Osteocyte (in vitro differentiated cells): ENCODE measurements at places on chromosomes 12 and 14. TPM values are rescaled to one million over a fixed set of nuclear protein-coding genes. Genes with fewer than 3 reads are reported as not detected.

The LTB4R2 gene
- 12.5 and 14.9 TPM in 2 replicates for total RNA-seq

- H3K27me3 ChIP-seq: no peaks in the 10 kb centered on the region
- no peak overlapping the region for H3K4me3 ChIP-seq
- H3K4me1 ChIP-seq: no peaks in the 10 kb centered on the region
- H3K36me3 ChIP-seq: no peaks in the 10 kb centered on the region
These were observed 50.0 kb upstream of the ATF7IP start for GRCh38 chr12:14315501-14315900.

- no peak for DNase-seq
- peaks cover 16% of the 10 kb centered on the region for H3K4me1 ChIP-seq
- peak overlapping the region; percentile 68 for H3K27ac ChIP-seq
- no peaks in the 10 kb centered on the region for H3K27me3 ChIP-seq
- peaks cover 23% of the 10 kb centered on the region for H3K36me3 ChIP-seq
These were observed 14.4 kb downstream of the NIN start for GRCh38 chr14:50816395-50817047.

- no peaks in the 10 kb centered on the region for H3K4me1 ChIP-seq
- DNase-seq: no peak
- no peak overlapping the region for H3K27ac ChIP-seq
- no peaks in the 10 kb centered on the region for H3K27me3 ChIP-seq
These were observed 89.4 kb downstream of the OTX2 start for GRCh38 chr14:56720703-56721460.

GRCh38 chr12:5912011-5912410 is 33.0 kb downstream of the ANO2 start:
- H3K4me3 ChIP-seq: no peak overlapping the region
- no peak overlapping the region for H3K27ac ChIP-seq
- no peak for DNase-seq
- no peaks in the 10 kb centered on the region for H3K36me3 ChIP-seq
- peaks cover 23% of the 10 kb centered on the region for H3K27me3 ChIP-seq
- no peaks in the 10 kb centered on the region for H3K4me1 ChIP-seq

DNA sequence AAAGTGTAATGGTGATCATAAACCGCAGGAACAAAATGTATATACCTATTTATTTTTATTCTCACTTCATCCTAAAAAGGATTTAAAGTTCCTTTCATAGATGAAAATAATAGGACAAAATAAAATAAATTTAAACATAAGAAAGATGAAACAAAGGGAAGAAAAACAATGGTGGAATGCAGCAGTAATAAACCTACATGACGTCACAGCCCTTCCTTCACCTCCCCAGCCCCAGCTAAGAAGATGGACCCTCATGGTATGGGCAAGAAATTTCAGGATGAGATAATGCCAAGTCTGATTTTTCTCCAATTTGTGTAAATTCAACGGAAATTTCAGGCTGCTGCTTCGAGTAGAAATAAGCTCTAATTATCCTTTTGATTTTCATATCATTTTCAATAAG is 381.0 kb downstream of the LRIG3 start:
- H3K36me3 ChIP-seq: peaks cover 4% of the 10 kb centered on the region
- no peaks in the 10 kb centered on the region for H3K27me3 ChIP-seq
- no peak overlapping the region for H3K4me3 ChIP-seq
- H3K4me1 ChIP-seq: peaks cover 61% of the 10 kb centered on the region
